RCC 7860 (cell line): ENCODE measurements at places on chromosomes 5 and 9.

DNA sequence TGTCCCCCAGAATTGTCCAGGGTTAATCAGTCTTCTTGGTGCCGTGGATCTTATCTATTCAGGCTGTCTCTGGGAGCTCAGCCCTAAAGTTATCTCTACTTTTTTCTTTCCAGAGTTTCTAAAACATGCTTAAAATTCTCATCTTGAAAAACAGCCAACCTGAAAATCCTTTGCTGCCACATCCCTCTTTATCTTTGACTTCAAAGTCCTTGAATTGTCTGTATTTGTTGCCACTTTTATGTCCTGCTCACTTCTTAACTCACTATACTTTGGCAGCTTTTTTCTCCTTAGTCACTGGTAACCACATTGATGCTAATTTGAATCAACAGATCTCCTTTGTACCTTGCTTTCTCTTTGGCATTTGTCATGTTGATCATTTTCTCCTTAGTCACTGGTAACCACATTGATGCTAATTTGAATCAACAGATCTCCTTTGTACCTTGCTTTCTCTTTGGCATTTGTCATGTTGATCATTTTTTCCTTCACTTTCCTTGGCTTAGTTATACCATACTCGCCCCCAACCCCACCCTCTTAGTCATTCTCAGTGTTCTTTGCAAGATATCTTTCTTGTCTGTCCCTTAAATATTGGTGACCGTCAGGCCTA is 8.5 kb downstream of the DMXL1 start:
- DNase-seq = peak; percentile 25

DNA sequence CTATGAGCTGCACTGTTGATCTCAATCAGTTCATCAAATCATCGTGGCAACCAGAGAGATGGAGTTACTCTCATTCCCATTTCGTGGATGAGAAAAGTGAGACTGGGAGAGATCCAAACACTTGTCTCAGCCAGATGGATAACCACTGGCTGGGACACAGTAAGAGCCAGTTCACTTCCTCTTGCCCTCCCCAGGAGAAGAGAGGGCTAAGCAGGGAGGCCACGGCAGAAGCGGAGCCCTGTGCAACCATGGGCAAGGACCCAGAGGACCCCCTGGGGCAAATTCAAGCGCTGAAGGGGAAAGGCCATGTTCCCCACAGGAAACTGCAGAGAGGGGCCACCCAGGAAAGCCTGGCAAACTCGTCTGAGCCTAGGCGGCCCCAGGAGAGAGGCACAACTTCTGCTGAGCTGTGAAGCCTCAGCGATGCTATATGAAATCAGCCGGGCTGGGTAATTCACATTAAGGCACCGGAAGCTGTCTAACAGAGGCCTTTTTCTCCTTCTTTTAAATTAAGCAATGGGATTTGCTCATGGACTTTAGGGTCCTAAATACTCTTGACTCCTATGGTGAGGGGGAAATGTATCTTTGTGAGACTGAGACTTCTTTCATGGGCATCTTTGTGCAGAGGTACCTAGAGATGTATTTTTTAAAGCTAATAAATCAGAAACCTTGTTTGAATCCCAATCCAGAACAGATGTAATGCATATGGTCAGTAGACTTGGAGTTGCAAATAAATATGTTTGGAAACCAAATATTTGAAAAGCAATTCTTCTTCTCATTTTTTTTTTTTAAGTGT is 137.1 kb upstream of the SMIM23 start:
- no peak for DNase-seq

- peak; percentile 33 for DNase-seq
Measured at GRCh38 chr9:115883467-115884329, 269.9 kb upstream of the PAPPA start.

GRCh38 chr9:129693741-129694140 is 28.3 kb downstream of the PRRX2 start:
- DNase-seq = no peak

DNA sequence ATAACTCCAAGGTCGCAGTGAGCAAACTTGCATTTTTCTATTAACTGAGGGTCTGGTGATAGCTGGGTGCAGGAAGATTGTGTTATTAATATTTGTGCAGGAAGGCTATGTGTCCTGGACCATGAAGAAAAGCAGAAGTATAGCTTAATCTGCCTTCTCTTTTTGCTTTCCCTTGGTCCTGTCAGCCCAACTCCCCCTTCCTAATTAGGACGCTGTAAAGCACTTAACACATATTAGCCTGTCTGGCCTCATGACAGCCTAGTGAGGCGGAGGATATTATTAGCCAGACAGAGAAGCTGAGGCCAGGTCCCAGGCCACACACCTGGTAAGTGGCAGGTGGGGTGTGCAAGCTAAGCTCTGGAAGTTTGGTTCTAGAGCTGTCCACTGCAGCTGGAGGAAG is 29.5 kb downstream of the SLC46A2 start:
- no peak for DNase-seq

DNA sequence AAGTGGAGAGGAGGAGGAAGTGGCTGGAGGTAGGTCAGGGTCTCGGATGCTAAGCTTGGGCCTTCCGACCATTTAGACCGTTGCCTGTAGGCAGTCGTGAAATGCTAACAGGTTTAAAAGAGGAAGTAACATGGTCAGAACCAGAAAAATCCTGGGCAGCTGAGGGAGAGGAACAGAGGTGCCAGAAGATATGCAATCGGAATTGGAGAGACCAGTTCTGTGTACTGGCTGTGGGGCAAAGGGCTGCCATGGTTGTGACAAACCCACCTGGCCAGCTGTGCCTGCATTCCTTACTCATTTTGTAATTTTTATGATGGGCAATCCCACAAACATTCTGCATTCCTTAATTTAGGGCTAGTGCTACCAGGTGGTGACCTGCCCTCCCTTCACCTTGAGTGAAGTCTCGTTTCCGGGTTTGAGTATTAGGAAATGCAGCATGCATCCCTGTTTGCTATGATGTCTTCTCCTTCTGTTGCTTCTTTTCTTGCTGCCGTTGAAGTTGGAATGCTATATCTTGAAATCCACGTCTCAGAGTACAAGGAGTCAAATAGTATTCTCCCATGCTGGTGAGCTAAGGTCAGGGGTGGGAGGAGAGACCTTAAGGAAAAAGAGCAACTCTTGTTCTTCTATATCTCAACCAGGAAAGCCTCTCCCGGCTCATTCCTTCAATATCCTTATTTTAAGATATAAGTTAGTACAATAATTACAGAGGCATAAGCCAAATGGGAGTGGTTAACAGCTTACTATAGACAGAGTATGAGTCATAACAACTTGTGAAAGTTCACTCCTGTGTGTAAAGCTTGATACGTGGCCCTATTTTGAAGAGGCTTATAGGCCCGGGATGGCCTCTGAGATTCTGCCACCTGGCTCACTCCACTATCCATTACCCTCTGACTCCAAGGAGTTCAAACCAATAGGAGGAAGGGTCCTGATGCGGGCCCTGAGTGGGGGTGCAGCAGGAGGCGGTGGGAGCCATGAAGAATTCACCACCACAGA is 37.0 kb downstream of the B4GALT1 start:
- DNase-seq = no peak

- no peak for DNase-seq
Measured at GRCh38 chr9:75168270-75169178, 80.2 kb downstream of the OSTF1 start.

DNA sequence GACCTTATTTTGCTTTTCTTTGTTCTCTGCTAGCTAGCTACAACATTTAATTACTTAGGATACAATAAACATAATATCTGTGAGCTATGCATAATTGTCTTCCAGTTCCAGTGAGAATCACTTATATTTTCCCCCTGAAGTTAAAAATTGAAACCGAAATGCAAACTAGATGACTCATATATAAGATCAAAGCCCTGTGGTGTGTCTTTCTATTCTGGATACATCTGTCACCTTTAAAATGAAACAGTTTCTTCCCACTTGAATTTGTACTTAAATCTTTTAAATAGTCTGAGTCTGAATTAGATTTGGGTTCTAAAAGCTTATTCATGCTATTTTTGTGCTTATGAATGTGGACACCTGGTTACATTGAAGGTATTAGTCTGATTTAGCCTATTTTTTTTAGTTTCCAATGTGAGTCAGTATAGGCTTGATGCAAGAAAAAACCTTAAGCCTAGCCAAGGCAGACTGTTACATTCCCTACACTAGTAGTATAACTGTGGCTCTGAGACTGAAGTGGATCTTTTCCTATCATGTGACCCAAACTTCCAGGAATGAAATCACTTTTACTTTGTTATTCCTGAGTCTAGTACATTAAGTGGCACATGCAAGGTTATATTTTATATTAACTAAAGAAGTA is 703.5 kb upstream of the RGMB start:
- no peak for DNase-seq

DNA sequence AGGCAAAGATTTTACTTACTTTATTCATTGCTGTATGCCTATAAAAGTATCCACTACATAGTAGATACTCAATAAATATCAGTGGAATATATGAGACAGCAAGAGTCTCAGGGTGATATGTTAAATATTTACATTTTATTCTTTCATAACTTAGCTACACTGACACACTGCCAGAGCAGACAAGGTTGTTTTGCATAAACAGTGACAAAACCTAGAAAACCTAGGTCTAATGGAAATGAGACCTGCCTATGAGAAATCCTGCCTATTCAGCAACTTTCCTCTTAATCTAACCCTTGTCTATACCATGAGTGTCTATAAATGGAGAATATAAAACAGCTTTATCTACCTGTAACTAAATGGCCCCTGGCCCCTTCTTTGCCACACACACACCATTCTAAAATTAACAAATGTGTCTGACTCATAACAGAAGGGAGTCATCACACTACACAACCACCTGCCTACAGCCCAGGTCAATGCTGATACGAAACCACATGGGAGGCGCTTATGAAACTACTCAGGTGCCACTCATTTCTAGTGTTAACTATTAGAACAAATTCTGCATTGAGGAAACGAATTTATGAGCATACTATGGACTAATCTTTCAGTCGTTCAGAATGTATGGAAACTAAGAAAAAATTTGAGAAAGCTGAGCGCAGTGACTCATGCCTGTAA is 60.3 kb downstream of the UBAP2 start:
- DNase-seq = no peak

- DNase-seq = no peak
Measured at GRCh38 chr5:39171647-39172046, 47.7 kb downstream of the FYB1 start.

DNA sequence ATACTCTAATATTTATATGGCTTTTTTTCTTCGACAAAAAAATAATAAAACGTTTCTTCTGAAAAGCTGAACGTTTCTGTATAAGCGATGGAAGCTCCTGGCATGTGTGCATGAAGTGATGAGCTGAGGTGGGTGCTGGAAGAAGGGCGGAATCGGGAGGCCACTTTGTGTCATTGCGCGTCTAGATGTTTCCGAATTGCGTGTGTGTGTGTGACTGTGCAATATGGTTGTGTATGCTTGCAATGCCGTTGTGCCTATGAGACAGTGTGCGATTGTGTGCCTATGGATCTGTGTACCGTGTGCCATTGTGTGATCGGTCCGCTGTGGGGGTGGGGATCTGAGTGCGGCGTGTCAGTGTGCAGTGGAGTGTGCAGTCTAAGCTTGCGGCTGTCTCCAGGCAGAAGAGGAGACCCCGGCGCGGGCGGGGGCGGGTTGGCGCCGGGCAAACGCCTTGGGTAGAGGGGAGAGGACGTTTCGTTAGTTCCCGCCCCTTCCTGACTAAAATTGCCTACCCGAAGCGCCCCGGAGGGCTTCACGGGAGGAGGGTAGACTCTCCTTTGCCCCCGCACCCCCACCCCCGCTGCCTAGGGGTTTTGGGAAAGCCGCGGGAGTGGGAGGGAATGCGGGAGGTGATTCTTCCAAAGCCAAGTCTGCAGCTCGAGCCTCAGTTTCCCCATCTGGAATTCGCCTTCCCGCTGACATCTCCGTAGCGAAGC is 24.2 kb downstream of the PCDHGC5 start:
- peak; percentile 37 for DNase-seq

DNA sequence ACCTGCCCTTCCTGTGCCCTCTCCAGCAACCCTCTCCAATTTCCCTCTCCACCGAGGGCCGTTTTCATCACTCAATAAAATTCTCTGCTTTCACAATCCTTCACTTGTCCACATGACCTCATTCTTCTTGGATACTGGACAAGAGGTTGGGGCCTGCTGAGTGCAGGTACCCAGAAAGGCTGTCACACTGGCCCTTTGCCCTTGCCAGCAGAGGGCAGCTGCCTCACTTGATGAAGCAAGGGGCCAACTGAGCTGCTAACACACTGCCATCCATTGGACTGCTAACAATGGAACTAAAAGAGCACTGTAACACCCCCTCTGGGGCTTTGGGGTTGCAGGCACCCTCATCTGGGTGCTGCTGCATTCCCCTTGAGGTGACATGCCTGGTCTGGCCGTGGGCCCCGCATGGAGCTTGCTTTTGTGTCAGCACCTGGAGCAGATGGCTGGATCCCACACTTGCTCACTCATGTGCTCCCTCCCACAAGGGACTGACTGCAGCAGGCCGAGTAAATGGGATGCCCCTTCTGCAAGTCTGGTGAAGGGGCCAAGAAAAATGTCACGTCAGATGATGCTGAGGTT is 308.1 kb upstream of the ADCY2 start:
- DNase-seq = no peak

DNA sequence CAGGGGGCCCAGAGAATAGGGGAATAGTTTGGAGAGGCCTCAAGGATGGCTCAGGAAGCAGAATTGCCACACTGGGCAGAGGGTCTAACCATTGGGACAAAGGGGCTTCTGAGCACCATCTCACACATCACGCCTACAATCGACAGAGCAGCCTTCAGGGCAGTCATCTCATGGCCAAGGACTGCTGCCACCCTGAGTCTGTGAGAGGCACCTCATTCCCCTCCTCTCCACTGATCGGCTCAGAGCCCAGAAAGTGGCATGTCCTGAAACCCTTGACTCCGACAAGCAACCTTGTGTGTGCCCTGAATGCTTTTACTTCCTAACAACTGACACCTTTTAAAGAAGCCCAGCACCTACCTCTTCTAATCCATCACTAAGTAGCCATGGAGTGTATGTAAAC is 128.9 kb upstream of the PTPN3 start:
- no peak for DNase-seq

- peak; percentile 83 for DNase-seq
Measured at GRCh38 chr9:114733816-114734215, 51.8 kb upstream of the TEX48 start.

DNA sequence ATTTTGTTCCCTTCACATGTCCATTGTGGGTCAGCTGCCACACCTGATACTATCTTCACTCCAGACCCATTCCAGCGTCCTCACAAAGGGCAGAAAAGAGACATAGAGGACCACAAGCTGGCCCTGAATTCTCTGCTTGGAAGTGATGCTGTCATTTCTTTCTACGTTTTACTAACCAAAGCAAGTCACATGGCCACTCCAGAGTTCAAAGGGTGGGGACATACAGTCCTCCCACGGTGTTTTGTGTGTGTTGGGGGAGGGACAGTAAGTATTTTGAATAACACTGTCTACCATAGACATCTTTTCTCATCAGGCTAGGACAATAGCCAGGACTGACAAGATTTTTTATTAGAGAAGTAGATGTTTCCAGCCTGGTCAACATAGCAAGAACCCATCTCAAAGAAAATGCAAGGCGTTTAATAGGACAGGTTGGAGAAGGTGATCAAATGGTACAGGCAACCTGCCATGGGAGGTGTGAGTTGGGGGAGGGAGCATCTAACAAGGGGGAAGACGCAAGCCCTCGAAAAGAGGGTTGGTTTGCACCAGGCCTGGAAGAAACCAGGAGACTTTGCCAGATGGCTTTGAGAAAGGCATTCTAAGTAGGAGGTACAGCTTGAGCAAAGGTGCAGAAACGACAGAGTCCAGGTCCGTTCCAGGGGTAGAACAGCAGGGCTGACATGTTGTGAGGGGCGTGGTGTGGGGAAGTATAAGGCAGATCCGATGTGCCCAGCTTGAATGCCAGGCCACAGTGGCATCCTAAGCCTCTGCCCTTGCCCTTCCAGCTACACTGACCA is 11.3 kb upstream of the GLIPR2 start:
- DNase-seq = no peak

GRCh38 chr9:27395484-27395921 is 98.6 kb upstream of the EQTN start:
- DNase-seq = no peak
